RKO (cell line): ENCODE measurements at places on chromosomes 7 and 10.

DNA sequence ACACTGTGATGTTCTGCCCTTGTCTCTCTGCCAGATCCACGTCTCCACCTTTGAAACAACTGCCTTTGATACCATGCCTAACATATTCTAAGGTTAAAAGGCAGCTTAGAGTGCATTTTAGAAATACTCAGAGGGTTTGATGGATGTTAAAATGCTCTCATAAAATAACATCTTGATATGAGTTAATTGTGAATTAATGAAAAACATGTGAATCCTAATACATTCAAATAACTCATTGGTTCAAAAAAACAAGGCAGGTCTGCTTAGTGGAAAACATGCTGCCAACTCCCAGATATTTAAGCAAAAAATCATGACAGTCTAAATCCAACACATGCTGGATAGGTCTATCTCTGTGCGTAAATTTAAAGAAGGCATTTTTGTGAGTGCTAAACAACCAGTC lies 291.8 kb downstream of the AHR start:
- no peak for DNase-seq

DNA sequence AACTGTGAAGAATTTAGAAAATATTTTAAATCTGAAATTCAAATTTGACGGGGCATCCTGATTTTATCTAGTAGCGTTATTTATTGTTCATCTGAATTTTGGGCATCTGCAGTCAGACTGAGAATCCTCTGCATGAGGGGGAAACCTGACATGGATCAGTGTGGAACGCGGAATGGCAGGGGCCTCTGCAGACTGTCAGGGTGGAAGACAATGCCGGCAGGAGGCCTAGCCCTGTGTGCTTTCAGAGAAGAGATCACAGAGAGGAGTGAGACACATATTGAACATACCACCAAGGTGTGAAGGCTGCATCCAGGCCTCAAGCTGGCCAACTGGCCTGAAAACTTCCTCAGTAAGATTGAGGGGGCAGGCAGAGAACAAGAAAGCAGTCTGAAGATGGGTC lies 921.1 kb upstream of the GHITM start:
- DNase-seq: no peak

GRCh38 chr7:73448609-73449008 lies 15.0 kb downstream of the FZD9 start:
- no peak for DNase-seq

DNA sequence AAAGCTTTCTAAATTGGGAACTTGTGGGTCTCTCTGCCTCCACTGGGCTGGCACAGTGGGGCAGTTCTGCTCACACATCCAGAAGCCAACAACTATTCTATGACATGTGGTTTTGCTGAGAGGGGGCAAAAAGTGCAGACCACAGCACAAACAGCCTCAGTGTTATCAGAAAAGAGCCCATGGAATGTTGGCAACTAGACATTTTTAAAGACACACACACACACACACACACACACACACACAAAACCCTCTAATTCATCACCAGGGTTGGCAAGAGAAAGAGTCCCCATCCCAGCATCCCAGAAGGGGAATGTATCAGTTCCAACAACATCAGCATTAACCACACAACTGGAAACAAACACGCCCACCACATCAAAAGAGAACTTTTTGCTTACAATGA lies 117.1 kb downstream of the FGFR2 start:
- DNase-seq: no peak

DNA sequence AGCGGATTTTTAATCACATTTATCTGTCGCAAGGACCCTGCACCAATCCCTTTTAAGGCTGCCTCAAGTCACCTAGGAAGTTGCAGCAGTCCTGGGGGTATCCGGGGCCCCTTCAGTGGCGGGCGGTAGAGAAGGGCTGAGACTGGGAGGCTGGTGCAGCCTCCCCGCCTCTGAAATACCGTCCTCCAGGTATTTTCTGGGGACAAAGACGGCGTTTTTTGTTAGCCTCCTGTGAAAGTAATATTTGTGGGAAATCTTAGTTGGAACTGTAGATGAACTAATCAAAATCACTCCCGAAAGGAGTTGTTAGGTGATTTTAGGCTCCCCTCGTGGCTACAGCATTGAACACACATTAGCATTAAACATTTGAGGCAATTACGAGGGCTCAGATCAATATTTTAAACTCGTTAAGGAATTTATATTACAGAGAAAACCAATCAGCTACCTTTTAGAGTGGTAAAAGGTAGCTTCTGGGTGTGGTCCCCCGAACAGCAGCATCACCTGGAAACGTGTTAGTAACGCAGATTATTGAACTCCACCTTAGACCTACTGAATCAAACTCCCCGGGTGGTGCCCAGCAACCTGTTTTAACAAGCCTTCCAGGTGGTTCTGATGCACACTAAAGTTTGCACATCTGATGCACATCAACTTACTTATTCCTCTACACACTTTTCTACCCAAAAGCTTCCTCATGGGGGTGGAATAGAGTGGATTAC lies 530 bp upstream of the ANXA7 start:
- no peak for DNase-seq

- no peak for DNase-seq
Measured at GRCh38 chr7:112212571-112212970, 6.1 kb downstream of the ZNF277 start.

DNA sequence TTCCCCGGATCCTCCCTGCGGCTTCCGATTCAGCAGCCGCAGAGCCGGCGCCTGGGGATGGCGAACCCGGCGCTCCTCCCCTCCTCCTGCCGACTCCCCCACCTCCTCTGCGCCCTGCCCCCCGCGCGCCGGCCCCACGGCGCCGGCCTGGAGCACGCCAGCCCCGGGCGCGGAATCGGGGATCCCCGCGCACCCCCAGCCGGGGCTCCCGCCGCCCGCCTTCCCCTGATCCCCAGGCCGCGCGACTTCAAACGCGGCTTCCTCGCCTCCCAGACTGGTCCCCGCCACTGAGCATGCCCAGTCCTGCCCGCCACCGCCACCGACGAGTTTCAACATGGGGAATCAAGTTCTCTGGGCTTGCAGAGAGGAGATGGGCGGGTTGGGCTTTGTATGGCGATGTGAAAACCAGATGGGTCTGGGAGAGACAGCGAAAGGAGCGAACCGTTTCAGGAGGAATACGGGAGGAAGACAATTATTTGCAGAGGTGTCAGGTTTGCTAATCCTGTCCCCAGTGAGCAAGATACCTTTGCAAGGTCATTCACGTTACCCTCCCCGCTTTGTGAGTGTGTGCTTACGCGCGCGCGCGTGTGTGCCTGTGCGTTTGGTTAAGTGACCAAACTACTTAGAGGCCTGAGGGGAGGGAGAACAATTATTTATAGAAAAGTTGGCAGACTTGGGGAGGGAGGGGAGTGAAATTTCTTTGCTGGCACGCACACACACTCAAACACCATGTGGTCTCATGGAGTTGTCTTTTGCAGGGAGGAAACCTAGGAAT lies at the start of gene PANK1:
TSS of gene PANK1 (minus strand) at position 276 of the 775 bp plus-strand sequence. CDS start 351 bp downstream, outside the sequence.
- DNase-seq: peak; percentile 77

- no peak for DNase-seq
Measured at GRCh38 chr10:109593682-109594081, 329.6 kb downstream of the XPNPEP1 start.

- peak; percentile 91 for DNase-seq
Measured at GRCh38 chr10:98460837-98461499, 14.2 kb upstream of the HPS1 start.

GRCh38 chr7:51000956-51001355 lies 218.3 kb upstream of the GRB10 start:
- DNase-seq: no peak

DNA sequence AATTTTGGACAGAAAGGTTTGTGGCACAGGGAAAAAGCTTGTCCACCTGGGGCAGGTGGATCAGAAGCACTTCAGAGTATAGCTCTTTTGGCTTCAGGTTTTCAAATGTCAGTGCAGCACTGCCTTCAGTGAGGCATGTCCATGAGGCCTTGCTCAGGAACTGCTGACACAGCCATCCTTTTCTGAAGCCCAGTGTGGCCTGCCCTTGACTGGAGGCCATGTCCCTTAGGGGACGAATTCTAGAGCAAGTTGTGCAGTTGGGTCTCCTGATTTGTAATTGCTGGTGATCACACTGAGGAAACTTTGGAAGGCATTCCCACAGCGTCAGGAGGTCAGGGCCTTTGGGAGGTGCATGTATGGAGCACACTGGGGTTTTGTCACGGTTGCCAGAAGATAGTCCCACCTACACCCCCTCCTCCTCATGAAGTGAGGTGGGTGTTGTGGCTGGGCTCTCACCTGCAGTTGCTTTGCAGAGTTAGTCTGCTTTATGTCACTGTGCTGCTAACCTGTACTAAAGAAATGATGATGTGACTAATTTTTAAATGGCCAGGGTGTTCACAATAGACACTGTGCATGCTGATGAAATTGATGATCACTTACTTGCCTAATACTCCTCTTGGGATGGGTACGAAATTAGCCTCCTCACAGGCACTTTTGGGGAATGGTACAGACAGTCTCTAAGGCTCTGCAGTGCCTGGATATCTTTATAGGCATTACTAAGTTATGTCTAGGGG lies 41.7 kb downstream of the OGDH start:
- DNase-seq: no peak

DNA sequence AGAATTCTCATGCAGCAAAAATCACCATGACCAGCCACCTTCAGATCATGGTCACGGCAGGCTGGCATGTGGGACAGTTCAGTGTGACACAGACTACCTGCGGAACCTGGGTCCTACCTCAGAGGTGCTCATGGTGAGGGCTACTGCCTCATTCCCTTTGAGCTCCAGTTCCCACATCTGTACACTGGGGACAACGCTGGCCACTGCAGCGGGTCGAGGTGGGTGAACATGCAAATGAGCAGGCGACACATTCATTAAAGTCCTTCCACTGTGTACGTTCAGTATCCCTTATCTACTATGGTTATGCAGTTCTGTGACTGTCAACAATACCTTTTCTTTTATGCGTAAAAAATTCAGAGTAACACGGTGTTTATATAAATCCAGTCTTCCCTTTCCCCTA lies 218.7 kb upstream of the AOAH start:
- DNase-seq: no peak

DNA sequence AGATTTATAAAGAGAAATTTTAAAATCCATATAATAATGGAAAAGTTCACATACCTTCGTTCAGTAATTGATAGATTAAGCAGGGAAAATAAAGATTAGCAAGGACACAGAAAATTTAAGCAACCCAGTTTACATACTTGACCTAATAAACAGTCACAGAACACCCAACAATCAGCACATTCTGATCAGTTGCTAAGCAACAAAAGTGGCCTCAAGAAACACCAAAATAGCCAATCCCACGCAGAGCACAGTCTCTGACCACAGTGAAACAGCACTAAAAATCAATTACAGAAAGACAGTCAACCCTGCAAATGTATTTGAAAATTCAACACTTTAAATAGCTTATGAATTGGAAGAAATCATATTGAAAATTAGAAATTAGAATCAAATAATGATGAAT lies 39.3 kb upstream of the DRGX start:
- DNase-seq: no peak

GRCh38 chr7:127759945-127760421 lies 108.0 kb downstream of the SND1 start:
- DNase-seq: no peak

DNA sequence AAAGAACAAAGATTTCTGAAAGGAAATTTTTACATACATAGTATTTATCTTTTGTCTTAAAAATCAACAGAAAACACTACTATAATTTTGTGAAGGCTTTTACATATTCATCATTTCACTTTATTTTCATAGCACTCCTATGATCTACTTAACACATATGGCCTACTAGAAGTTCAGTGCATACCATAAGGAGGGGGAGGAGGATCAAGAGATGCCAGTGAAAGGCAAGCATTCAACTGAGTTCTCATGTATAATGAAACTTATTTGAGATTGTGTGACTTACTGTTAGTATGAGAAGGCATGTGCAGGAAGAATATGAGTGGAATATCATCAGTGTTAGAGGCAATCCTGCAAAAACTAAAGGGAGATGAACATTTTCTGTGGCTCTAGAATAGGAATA lies 10.6 kb downstream of the BRAF start:
- DNase-seq: no peak

- DNase-seq: no peak
Measured at GRCh38 chr7:422886-423225, 96.8 kb downstream of the PDGFA start.

- no peak for DNase-seq
Measured at GRCh38 chr7:92121681-92122080, 12.6 kb downstream of the CYP51A1 start.

DNA sequence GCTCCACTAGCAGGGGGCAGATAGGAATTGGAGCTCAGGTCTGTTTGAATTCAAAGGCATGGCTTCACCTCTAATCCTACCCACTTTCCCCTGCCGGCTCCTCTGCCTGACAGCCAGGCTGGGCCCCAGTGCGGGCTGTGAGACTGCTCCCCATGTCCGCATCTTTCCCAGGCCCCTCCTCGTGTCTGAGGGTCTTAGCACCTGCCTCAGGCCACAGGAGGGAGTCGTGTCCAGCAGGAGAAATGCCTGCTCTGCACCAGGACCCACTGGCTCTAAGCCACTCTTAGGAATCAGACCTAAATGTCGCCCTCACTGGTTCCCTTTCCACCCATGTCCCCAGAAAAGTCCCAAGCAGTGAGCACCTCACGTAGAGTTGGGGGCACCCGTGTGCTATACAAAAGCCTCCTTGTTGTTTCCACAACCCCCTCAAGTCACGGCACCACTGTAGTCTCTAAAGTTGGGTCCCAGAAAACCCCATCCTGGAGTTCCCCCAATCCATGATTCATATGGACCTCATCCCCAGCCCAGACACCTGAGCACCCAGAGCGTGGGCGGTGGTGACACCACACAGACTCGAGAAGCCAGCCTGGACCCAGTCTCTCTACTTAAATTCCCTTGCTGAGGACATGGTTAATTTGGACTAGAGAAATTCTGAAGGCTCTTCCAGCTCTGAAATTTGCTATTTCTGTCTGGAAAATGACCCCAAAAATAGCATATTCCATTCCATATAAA lies 466.4 kb upstream of the ZMIZ1 start:
- DNase-seq: no peak

DNA sequence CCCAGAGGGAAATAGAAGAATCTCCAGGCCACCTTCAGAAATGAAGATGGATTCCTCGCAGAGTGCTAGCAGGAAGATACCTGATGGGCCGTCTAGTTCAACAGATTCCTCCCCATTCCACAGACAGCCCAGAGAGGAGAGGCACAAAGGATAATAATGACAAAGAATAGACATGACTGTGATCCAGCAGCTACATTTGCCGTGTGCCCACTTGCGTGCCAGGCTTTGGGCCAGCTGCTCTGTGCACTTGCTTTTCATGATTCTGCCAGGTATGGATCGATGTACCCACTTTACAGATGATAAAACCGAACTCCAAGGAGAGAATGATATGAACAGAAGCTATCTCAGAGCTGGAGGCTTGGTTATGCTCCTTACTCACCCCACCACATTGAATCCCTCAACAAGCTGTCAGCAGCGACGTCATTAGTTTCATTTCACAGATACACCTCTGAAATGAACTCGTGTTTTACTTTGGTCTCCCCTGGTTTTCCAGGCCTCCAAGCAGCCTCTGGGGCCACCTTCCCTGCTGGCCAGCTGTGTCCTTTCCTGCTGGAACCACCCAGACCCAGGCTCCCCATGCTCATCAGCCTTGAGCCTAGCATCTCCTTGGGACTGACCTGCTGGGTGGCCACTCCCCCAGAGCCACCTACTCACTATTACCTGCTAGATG lies 11.9 kb upstream of the WDFY4 start:
- DNase-seq: no peak

GRCh38 chr10:17031637-17032635 lies 97.7 kb downstream of the CUBN start:
- no peak for DNase-seq

- DNase-seq: no peak
Measured at GRCh38 chr10:124225467-124226270, 132.3 kb upstream of the CHST15 start.
